Ureter (tissue), 1 donor: ENCODE measurements at places on chromosomes 3 and 15.

GRCh38 chr15:44711743-44712345, 527 bp downstream of the B2M start:
- no peak for DNase-seq

GRCh38 chr3:14415501-14415900, 13.1 kb downstream of the SLC6A6 start:
- DNase-seq = no peak

DNA sequence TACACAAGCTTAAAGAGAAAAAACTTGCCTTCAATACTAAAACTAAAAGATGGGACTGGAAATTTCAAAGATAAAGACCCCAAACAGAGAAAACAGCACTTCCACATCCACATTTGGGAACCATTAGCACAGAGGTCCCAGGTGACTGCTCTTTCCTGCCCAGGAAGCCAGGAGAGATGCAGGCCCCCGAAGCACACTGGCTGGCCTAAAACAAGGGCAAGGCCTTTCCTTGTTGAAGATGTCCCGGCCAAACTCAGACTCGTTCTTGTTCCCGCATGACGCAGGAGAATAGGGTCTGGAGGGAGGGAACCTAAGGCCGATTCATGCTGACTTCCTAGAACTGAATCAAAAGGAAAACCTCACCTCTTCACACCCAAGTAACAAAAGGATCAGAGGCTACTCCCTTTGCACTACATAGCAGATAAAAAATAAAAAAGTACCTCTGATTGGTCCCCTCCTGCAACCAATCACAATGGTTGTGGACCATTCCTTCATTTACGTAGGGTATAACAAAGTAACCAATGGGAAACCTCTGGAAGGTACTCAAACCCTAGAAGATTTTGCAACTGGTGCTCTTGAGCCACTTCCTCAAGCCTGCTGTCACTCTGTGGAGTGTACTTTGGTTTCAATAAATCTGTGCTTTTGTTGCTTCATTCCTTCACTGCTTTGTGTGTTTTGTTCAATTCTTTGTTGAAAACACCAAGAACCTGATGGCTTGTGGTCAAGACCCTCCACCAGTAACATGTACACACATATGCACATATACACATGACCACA, 48.7 kb downstream of the EFCAB12 start:
- no peak for DNase-seq

DNA sequence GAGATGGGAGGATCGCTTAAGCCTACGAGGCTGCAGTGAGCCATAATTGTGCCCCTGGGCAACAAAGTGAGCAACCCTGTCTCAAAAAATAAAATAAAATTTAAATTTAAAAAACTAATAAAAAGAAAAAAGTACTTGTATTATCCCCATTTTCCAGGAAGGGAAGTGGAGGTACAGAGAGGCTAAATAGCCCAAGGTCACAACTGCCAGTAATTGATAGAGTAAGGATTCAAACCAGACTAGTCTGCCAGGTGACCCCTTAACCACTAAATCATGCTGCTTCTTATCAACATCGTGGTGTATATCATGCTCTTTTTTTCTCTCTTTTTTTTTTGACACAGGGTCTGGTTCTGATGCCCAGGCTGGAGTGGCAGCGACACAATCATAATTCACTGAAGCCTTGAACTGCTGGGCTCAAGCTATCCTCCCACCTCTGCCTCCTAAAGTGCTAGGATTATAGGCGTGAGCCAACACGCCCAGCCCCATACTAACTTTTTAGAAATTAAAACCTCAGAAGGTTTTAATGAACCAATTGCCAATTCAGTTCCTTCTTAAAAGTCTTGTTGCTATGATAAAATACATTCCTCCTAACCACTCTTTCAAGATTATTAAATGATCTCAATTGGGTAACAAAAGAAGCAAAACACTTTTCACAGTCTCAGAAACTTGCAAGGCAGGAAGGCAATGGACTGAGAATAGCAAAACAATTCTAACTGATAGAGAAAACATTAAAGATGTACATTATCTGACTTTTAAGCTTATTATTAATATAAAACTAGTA, 30.5 kb downstream of the HERC1 start:
- DNase-seq = no peak

- DNase-seq = no peak
These were observed 4.2 kb upstream of the PLEKHO2 start for GRCh38 chr15:64837502-64837901.

- DNase-seq = no peak
These were observed 23.6 kb downstream of the PTX3 start for GRCh38 chr3:157460253-157460652.

DNA sequence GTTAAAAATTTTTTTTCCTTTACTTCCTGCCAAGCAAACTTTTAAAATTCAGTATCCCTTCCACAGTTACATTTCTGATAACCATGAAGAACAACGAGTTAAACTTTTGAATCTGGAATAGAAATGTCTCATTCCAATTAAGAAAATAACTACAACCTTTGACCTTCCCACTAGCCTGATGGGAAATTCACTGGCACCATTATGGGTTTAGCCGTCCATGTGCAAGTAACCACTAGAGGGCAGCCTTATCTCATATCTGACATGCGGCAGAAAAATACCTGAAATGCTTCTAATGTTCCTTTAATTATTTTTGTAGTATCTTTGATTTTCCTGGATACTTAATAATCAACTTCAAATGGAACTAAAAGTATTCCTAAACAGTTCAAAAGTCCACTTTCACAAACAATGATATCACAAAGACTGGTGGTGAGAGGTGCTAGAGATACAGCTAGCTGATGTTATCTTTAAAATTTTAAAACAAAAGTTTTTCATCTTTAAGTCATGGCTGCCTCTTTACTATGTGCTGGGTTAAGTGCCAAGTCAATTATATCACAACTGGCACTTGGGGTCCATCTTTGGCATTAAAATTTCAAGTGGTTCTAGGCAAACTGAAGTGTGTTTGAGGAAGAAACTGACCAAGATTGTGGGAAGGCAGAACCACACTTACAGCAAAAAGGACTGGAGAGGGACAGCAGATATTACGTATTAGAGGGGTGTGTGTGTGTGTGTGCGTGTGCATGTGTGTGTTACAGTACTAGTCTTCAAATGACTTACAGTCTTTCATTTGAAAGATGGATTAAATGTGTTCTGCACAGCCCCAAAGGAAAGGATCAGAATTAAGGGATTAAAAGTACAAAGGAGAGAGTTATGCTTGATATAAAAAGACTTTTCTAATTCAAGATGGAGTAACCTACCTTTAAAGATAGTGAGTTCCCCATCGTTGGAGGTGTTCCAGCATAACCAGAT, 107.1 kb upstream of the ICE2 start:
- DNase-seq = peak; percentile 54

- DNase-seq = no peak
These were observed 462.2 kb downstream of the ZPLD1 start for GRCh38 chr3:102896851-102897621.

DNA sequence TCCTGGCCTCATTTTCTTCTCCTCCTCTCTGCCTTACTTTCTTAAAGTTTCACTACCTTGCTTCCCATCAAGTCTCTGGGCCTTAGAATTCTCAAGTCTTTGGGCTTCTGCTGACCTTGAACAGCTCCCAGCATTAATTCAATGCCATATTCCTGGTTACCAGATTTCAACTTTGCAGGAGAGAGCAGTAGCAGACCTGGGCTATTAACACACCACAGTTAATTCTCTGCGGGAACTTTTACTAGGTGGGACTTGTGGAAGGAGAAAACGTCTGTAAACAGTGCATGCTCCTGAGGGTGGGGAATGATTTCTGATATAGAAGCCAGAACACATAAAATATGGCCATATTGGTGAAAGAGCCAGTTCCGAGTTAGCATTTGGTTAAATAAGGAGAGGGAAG, 214.6 kb downstream of the MEIS2 start:
- DNase-seq = no peak

DNA sequence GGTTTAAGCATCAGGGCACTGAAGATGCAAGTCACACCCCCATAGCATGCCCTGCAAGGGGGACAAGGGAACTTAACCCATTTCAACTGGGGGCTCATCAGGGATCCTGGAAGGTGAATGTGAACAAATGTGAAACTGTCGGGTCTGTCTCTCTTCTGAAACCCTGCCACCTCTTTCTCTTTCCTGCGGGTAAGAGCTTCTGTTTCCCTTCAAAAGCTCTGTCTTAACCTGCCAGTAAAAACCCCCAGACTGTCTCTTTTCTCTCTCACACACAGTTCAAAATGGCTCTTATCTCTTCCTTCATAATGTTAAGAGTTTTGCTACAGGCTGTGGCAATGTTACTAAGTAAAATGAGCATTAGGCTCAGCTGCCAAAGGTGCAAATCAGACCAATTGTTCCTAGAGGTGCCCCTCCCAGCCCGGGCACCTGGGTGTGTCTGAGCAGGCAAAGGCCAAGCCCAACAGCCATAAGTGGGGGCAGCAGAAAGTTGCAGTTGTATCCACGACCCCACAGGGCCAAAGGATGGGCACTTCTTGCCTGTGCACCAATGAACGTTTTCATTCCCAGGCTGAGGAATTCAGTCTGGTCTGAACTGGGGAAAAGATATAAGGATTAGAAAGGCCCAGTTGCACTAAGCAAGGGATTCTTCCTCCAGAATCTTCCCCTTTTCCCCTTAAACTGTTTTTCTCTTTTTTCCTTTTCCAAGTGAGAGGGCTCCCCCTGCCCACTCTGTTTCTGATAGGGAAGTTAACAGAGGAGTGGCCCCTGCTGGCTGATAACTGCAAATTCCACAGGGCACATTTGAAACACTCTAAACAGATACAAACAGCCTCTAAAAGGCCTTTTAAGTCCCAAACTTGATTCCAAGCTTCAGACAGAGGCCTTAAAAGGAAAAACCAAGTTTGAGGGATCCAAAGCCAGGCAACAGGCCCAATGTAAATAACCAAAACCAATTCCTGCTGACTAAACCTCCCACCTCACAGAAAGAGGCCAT, 113.8 kb upstream of the EPHA6 start:
- no peak for DNase-seq

DNA sequence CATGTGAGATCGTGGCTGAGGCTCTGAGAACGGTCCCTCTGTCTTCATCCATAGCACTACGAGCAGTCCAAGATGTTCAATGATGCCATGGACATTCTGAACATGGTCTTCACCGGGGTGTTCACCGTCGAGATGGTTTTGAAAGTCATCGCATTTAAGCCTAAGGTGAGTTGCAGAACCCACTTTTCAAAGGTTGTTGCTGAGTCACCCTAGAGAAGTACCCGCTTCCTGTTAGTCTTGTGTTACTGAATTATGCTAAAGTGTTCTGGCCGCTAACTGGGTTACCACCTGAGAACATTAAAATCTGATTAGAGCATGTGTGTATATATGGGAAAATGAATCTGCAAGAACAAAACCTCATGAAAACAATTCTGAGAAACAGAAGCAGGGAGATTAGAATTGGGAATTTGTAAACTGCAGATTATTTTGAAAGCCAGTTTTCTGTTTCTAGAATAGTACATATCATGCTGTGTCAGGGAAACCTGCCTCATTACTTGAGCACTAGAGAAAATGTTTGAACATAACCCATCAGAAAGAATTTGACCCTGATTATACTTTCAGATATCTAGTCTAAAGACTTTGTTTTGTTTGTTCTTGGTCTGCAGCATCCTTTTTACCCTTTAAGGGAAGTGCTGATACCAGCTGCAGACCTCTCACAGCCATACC, 92.6 kb downstream of the CHDH start:
- DNase-seq = no peak

- no peak for DNase-seq
These were observed 28.3 kb downstream of the RETNLB start for GRCh38 chr3:108728934-108729333.

GRCh38 chr3:164320962-164321361, 757.3 kb downstream of the SI start:
- DNase-seq = no peak

DNA sequence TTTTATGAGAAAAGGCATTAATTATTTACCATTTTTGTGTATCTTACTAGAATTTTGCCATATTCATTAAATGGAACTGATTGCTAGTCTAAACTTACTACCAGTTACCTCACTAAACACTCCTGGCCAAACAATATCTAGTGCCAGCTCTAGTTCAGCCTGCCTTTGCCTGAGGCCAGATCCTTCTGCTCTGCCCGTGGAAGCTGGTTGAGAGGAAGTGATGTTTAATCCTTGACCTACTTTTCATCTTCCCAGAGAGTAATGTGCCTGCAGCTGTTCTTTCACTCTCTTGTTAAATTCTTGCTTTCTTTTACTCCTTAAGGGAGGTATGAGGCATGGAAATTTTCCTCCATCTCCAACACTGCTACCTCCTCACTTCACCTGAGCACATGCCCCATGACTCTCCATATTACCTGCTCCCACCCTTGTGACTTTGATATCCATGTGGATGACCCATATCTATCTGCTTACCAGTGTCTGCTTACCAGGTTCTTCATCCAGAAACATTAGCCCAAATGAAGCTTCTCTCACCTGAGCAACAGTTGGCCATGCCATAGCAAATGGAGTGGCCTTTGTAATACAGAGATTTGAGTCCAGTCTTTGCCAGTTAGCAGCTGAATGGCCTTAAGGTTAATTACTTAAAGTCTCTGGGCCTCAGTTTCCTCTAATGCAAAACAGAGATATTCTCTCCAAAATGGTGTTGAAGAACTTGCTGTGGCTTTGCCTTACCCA, 53.4 kb downstream of the UBE2E1 start:
- no peak for DNase-seq

DNA sequence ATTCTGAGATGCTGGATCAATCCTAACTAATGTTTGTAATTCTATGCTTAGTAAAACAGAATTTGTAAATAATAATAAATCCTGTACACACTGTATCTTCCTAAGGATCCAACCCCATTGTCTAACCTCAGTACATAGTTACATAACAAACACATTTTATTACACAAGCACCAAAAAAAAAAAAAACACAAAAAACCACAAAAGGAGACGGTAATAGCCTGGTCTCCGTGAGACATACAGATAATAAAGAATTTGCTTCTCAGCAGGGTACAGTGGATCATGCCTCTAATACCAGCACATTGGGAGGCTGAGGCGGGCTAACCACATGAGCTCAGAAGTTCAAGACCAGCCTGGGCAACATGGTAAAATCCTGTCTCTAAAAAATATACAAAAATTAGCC, 558.7 kb downstream of the MAGI1 start:
- no peak for DNase-seq

DNA sequence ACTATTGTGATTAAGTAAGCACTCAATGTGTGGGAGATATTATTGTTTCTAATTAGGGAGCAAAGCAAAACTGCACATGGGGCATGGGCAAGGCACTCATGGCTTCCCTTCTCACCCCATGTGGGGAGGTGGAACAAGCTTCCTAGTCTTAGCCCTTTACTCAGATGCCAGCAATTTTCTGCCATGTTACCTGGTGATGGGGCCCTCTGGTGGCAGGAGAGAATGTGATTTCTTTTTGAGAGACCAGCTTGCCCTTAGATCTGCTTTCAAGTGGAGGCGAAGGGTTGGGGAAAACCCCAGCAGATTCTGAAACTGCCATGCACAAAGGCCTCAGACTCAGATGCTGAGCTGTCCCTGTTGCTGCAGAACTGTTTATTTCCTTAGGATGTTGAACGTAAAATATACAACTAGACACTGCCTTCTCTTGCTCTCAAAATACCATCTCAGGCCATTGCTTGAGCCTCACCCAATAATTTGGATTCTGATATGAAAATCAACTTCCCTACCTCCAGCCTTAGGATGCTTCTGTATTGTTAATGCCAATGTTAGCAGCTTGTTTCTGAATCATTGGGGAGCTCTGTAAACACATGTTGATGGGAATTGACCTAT, 130.2 kb upstream of the TPRG1 start:
- no peak for DNase-seq
